ENCODE measurements at places on chromosomes 3 and 15.

DNA sequence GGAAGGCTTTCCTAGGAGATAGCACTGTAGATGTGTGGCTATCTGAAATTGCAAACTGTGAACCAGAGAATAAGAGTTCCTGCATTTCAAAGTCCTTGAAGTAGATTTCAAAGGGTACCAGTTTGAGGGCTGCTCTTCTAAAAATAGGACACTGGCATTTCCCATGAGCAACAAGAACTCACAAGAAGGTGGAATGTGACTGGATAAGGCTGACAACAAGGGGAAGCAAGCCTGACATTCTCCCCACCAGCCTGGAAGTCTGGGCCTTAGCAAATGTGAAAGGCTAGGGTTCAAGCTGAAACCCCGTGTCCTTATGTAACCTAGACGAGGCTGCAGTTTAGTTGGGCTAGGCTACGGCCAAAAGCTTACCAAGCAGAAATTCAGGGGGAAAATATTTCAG lies 18.7 kb upstream of the TJP1 start:
- DNase-seq: no peak

DNA sequence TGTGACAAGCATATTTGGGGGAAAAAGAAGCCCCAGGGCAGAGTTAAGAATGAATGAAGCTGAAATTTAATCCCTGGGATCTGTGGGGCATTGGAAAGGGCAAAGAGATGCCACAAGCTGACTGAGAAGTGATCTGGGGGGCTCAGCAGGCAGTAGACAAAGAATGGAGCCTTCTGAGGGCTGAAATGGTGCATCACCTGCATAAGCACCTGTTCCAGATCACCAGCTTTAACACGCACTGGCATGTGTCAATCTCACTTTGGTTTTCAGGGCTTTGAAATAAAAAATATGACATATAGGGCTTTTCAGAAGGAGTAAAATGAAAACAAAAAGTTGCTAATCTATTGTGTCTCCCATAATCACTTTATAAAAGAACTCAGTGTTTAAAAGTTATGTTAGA lies 210.8 kb upstream of the ARHGEF26 start:
- DNase-seq: no peak

DNA sequence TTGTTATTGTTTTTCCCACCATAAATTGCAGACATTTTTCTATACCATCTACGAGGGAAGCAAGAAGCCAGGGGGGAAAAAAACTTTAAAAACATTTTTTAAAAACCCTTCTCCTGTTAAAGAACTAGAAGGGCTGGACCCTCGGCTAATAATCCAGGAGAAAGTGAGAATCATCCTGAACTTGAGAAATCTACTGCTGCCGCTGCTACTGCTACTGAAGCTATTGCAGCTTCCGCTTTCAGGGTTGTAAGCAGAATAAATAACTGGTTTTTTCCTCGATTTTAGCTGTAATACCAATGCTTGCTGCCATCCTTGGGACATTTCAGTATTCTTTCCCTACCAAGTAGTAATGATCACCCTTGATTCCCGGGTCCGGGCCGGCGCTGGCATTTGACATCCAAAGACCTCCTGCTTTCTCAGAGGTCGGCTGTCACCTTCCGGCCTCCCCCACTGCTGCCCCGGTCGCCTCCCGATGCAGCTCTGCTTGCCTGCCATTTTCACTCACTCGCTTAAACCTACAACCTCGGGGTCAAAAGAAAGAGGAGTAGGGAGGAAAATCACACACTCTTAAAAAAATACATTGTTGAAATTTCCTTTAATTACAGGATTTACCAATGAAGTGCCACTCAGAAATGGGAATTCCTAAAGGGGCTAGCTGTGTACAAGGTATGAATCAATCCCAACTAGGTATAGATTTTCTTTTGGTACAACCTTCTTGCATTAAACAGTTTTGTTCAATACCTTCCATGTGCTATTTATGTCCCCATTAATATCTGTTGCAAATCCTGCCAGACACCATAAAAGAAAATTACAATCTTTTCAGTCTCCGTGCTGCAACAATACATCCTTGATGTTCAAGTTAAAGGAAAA lies 674 bp upstream of the MECOM start:
- no peak for DNase-seq

- DNase-seq: no peak
Observed at GRCh38 chr15:93644595-93644994, 555.6 kb upstream of the RGMA start.

- DNase-seq: no peak
Observed at GRCh38 chr3:112333381-112334317, 693 bp downstream of the CD200 start.

GRCh38 chr3:38573556-38573955 lies 75.9 kb downstream of the SCN5A start:
- no peak for DNase-seq

DNA sequence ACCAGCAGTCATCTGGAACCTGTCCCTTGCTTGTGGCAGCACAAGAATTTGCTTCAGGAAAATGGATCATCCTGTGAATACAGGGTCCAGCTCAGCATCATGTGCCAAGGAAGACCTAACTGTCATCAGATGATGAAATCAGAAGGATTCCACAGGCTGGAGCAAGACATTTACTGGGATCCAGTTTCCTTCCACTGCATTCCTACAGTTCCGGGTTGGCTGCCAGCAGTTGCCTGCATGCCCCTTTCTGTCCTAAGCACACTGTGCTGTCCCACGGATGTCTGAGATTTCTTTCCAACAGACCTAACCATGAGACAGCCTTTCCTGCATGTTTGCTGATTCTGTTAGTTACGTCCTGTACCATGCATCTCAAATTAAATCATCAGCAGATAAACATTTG lies 140.7 kb downstream of the IMPG2 start:
- peak; percentile 62 for DNase-seq

Data from skeletal muscle cell (primary cell).